ENCODE measurements at places on chromosomes 1 and 21.

- no peak for DNase-seq
Measured at GRCh38 chr1:229596925-229597699, 28.8 kb downstream of the TAF5L start.

- no peak for DNase-seq
Measured at GRCh38 chr1:216173376-216173995, 249.8 kb downstream of the USH2A start.

GRCh38 chr1:168243198-168243597 lies 17.4 kb downstream of the SFT2D2 start:
- DNase-seq: no peak

GRCh38 chr1:20948101-20948500 lies 161.0 kb upstream of the HP1BP3 start:
- DNase-seq: no peak

GRCh38 chr1:1941868-1942752 lies 23.0 kb upstream of the TMEM52 start:
- DNase-seq: no peak

GRCh38 chr1:214008791-214009422 lies 21.1 kb downstream of the PROX1 start:
- DNase-seq: no peak

GRCh38 chr1:200654660-200655059 lies 15.0 kb downstream of the DDX59 start:
- DNase-seq: no peak

DNA sequence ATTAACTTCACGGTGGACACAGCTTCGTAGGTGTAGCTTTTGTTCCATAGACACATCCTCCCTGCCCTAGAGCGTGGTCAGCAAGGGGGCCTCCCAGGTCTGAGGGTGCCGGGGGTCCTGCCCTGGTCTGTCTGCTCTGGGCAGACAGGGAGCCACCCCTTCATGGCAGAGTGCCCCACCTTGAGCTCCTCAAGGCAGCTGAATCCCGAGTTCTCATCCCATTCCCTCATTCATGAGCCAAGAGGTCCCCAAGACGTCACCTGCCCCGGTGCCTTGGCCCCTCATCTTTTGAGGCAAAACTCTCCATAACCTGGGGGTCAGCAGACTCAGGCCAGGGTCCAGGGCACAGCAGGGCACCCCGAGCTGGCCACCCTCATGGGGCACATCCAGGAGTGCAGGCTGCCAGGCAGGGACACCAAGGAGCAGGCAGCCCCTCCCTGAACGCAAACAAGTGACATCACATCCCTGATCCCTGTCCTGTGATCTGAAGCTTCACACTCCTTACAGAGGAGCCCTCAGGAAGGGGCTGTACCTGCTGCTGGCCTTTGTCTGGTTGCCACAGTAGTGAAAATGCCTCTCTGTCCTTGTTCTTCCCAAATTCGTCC lies 23.3 kb downstream of the UBASH3A start:
- DNase-seq: no peak

DNA sequence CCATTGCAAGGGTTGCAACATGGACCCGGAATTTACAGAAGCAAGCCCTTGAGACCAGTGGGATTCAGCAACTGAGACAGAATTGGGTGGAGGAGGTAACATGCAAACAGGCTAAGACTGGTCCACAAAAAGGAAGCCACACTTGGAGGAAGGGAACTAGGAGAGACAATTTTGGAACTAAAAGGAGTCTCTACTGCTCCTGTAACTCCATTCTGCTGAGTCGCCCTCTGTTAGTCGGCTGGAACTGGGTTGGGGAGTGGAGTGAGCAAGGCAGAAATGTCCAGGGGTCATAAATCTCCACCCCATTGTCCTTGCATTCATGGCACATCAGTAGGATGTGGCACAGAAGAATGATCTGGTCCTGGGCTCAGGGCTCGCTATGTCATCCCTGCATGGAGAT lies 5.1 kb downstream of the LAMB3 start:
- no peak for DNase-seq

- no peak for DNase-seq
Measured at GRCh38 chr21:41438425-41439113, 12.5 kb downstream of the MX1 start.

DNA sequence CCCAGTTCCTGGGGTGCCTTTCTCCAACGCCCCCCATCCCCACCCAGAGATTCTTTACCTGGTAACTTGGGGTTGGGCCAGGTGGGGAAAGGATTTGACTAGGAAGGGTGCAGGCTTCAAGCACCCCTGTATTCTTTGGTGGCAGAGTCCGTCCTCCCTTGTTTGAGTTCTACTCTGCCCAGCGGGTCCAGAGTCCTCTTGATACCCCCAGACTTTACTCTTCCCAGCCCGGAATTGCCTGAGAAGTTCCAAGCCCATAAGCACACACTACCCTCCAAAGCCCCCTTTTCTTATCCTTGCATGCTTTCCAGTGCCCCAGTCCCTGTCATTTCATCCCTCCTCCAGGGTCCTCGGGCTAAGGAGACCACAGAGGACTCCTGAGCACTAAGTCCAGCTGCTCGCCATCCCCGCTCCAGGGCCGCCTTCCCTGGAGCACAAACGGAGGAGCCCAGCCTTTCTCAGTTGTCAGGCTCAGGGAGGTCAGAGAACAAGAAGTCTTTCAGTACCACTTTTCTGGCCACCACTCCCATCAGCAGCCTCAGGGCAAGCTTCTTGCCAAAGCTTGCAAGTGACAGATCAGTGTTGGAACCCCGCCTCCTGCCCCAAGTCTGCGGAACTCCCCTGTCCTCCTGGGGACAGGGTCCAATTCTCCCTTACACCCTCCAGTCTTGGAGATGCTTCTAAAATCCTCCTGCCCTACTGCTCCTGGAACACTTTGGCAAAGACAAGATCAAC lies 12.2 kb downstream of the SLC45A3 start:
- DNase-seq: no peak

- no peak for DNase-seq
Measured at GRCh38 chr1:155001425-155001674, 1.3 kb upstream of the ZBTB7B start.

GRCh38 chr1:68119445-68119844 lies 69.0 kb upstream of the DIRAS3 start:
- DNase-seq: no peak

- no peak for DNase-seq
Measured at GRCh38 chr21:27795418-27795817, 828.5 kb upstream of the ADAMTS5 start.

DNA sequence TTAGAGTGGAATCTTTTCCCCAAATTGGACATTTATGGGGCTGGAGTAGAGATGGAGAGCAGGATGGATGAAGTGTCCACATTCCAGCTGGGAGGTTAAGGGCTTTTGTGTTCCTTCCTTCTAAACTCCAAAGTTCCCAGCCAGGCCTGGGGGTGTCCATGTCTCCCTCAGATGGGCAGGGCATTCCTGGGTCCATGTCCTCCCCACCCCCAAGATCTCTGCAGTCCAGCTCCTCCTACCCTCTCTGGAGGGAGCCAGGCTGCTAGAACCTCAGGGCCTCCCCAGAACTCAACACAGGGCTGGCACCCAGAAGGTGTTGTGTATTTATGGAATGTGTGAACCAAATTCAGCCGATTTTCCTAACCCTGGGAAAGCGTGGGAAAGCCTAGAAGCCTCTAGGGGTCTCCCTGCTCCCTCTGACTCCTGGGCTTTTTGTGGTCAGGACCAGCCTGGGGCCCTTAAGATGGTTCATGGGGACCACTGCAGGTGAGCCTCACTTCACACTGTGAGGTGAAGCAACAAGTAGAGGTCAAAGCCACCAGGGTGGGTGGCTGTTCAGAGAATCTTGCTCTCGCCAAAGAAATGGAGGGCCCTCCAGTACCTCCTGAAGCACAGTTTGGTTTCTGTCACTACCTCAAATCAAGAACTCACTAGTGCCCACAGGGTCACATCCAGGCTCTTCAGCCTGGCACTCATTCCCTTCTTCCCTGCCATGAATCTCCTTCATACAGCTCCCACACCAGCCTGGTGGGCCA lies 54.8 kb downstream of the GLIS1 start:
- no peak for DNase-seq

DNA sequence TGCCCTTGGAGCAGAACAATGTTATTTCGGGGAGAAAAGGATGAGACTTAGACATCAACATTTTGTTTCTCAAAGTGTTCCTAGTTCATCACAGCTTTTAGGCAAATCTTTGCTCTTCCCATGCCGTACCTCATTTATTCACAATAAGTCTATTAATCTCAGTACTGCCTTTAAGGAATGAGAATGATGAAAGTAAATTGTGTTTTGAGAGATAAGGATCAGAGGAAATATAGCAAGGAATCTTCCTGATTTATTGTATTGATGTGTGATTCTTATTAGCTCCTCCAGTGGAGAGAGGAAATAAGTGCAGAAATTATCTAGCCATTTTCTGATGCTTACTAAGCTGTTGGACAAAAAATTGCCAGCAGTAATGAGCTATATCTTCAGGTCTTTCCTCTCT lies 2.0 kb downstream of the POLR3C start:
- no peak for DNase-seq

- DNase-seq: no peak
Measured at GRCh38 chr1:90718411-90719329, 1.6 kb upstream of the BARHL2 start.

GRCh38 chr21:17536381-17536780 lies 23.5 kb downstream of the CXADR start:
- DNase-seq: no peak

GRCh38 chr1:205993068-205993467 lies 10.1 kb downstream of the RAB7B start:
- no peak for DNase-seq

- no peak for DNase-seq
Measured at GRCh38 chr1:59089036-59089798, 207.7 kb upstream of the FGGY start.

GRCh38 chr1:185720633-185721272 lies 13.4 kb upstream of the HMCN1 start:
- DNase-seq: no peak

DNA sequence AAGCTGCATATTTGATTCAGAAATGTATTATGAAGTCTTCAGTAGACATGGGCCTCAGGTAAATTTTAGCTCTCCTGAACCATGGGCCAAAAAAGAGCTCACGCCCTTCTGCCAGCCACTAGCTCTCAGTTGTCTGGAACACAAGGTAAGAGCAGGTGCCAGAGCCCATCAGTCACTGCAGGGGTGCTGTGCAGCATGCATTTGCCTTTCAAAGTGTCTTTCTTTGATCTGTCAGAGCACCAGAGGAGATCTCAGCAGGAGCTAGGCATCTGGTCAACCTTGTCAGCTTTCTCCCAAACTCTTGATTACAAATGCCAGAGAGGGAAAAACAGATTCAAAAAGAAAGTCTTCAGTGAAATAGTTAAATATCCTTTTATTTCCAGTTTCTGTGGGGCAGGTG lies 332.3 kb downstream of the COL11A1 start:
- DNase-seq: no peak

GRCh38 chr1:79874289-79874688 lies 867.8 kb upstream of the ADGRL4 start:
- DNase-seq: no peak

- no peak for DNase-seq
Measured at GRCh38 chr1:22773981-22774832, 63.6 kb downstream of the EPHB2 start.

DNA sequence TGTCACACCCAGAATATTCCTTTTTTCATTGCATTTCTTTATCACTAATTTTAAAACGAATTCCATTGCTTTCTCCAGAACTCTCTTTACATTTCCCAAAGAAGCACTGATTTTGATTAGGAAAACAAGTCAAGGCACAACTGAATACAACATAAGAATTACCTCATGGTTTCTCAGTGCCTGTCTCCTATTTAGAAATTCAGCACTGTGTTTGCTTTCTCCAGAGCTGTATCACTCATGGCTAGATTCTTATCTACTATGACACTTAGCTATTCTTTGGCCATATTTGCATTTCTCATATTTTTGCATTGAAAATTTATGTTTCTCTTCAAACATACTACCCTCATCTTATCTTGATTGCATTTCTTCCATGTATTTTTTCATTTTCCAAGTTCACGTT lies 1402.0 kb downstream of the MRPL39 start:
- DNase-seq: no peak

GRCh38 chr1:167881069-167881468 lies 32.9 kb downstream of the ADCY10 start:
- DNase-seq: no peak

GRCh38 chr1:44827197-44828002 lies 15.7 kb downstream of the PTCH2 start:
- DNase-seq: no peak

- no peak for DNase-seq
Measured at GRCh38 chr1:56625819-56626440, 19.2 kb upstream of the PRKAA2 start.

GRCh38 chr1:223411309-223411708 lies 18.1 kb downstream of the CCDC185 start:
- no peak for DNase-seq

All from CD4-positive, alpha-beta T cell treated with Interleukin-4 for 1 hour (primary cell).